Karpas-422 (cell line): ENCODE measurements at places on chromosomes 13 and 19.

DNA sequence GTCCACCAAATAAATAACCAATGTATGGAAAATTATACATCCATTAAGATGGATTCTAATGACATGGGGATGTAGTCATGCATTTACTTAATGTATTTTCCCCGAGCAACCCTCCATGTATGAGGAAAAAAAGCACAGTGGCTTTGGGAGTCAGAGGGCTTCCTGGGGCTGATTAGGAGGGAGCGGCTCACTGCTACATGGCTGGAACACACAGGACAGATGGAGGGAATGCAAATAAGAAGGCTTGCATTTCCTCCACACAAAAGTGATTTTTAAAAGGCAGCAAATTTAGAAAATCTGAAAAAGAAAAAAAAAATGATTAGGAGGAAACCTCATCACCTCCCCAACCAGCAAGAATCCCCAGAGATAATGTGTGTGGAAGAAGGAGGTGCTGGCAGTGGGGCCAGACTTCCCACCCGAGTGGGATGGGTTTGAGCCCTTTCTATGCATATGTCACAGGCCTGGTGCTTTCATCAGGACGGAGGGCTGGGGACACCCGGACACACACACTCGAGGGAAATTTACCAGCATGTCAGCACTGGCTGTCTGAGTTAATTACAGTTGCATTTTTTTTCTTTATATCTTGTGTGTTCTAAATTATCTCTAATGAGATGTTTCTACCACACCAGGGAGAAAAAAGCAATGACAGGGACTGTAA is 118.9 kb downstream of the USP12 start:
- no peak overlapping the region for H3K4me3 ChIP-seq
- no peaks in the 10 kb centered on the region for H3K4me1 ChIP-seq
- no peak for DNase-seq
- H3K27me3 ChIP-seq = no peaks in the 10 kb centered on the region
- no peak overlapping the region for H3K27ac ChIP-seq
- no peaks in the 10 kb centered on the region for H3K36me3 ChIP-seq

- H3K27ac ChIP-seq = peak within 1 kb of the TSS; percentile 62
- peaks cover 52% of the 10 kb centered on the region for H3K4me1 ChIP-seq
- peak; percentile 87 for DNase-seq
- no peaks in the 10 kb centered on the region for H3K36me3 ChIP-seq
- peak within 1 kb of the TSS; percentile 94 for H3K4me3 ChIP-seq
- H3K27me3 ChIP-seq = no peaks in the 10 kb centered on the region
These were observed at the start of gene ITM2B for GRCh38 chr13:48233046-48233888. TSS of gene ITM2B (plus strand) at chr13:48233206. CDS start at chr13:48233361, 155 bp downstream.

- no peak overlapping the region for H3K4me3 ChIP-seq
- no peaks in the 10 kb centered on the region for H3K36me3 ChIP-seq
- no peaks in the 10 kb centered on the region for H3K27me3 ChIP-seq
- no peaks in the 10 kb centered on the region for H3K4me1 ChIP-seq
- no peak for DNase-seq
These were observed 95.5 kb upstream of the KLHL1 start for GRCh38 chr13:70203661-70204229.

DNA sequence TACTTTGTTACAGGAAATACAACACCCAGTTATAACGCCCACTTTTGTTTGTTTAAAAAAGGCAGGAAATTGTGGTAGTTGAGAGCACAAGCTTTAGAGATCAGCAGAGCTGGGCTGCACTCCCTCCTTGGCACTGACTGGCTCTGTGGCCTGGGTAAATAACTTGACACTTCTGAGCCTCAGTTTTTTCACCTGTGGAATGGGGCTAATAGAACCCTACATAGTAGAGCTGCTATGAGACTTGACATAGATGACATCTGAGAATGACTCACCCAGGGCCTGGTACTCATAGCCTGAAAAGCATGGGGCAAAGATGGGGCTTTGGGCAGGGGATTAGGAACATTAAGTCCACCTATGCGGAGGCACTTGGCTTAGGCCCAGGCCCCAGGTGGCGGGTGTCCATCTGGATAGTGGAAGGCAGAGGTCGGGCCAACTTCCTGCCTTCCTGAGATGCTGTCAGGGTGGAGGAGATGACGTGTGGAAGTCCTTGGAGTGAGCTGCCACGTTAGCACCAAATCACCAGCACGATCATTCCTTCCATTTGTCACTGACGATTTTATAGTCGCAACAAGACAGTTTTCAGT is 159.1 kb downstream of the KATNAL1 start:
- H3K27me3 ChIP-seq = peaks cover 8% of the 10 kb centered on the region; the same call in 1 of the 2 replicates
- H3K27ac ChIP-seq = no peak overlapping the region
- DNase-seq = no peak
- peaks cover 27% of the 10 kb centered on the region for H3K4me1 ChIP-seq
- no peaks in the 10 kb centered on the region; the same call in 1 of the 2 replicates for H3K36me3 ChIP-seq

- peak; percentile 71 for DNase-seq
- no peaks in the 10 kb centered on the region for H3K36me3 ChIP-seq
- no peaks in the 10 kb centered on the region for H3K27me3 ChIP-seq
- no peak overlapping the region for H3K27ac ChIP-seq
These were observed 483.2 kb downstream of the DIAPH3 start for GRCh38 chr13:59680429-59681024.

DNA sequence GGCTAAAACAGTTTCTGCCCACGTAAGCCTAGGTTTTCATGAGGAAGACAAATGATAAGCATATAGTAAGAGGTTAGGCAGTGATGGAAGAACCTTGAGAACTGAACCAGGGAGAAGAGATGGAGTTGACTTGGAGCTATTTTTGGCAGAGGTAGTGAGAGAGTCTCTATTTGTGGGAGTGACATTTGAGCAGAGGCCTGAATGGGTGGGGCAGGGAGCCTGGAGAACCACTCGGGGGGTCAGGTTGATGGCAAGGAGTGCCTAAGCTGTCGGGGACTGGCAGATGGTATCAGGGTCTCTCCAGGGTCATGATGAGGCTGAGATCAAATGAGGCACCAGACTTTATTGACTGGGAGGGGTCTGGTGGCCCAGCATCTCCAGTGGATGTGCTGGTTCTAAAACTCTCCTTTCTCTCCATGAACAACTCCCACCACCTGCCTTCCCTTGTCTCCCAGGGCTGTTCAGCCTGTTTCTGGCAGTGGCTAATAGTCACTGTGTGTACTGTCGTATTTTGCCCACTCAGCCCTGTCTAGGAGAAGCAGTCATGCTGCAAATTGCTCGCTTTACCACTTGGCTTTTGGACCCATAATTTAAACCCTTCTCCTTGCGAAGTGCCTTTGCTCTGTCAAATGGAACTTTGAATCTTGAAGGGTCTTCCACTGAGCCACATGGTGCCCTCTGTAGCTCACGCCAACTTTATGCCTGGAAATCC is 3.6 kb downstream of the MAU2 start:
- peaks cover 17% of the 10 kb centered on the region for H3K36me3 ChIP-seq
- H3K27me3 ChIP-seq = no peaks in the 10 kb centered on the region
- no peak overlapping the region for H3K27ac ChIP-seq
- H3K4me1 ChIP-seq = peaks cover 16% of the 10 kb centered on the region

GRCh38 chr13:79547211-79548195 is 66.5 kb downstream of the NDFIP2 start:
- H3K36me3 ChIP-seq = no peaks in the 10 kb centered on the region
- peak; percentile 32 for DNase-seq
- no peaks in the 10 kb centered on the region for H3K4me1 ChIP-seq

- H3K27me3 ChIP-seq = no peaks in the 10 kb centered on the region
- no peaks in the 10 kb centered on the region for H3K4me1 ChIP-seq
- H3K27ac ChIP-seq = no peak overlapping the region
These were observed 117.2 kb upstream of the ARGLU1 start for GRCh38 chr13:106685143-106685542.

DNA sequence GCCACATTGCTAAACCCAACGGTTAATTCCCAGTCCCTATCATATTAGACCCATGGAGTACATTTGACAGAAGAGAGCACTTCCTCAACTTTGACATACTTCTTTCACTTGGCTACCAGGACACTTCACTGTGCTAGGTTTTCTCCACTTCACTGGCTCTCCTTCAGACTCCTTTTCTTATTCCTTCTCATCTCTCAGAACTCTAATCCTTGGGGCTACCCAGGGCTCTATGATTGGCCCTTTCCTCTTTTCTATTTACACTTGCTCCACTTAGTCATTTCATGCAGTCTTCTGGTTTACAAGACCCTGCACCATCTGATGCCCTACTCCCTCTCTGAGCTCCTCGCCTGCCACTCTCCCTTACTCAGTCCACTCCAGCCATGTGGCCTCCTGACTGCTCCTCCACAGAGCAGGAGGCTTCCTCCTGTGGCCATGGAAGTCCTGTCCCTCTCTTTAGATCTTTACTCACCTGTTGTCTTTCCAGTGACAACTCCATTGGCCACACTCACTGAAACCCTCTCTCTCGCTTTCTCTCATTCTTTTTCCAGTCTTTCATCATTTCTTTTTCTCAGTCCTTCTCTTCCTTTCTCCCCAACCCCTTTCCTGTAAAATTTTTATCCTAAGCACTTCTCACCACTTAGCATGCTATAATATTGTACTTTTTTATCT is 90.4 kb downstream of the TBC1D4 start:
- no peaks in the 10 kb centered on the region for H3K27me3 ChIP-seq
- H3K4me1 ChIP-seq = peaks cover 29% of the 10 kb centered on the region
- no peak overlapping the region for H3K27ac ChIP-seq

DNA sequence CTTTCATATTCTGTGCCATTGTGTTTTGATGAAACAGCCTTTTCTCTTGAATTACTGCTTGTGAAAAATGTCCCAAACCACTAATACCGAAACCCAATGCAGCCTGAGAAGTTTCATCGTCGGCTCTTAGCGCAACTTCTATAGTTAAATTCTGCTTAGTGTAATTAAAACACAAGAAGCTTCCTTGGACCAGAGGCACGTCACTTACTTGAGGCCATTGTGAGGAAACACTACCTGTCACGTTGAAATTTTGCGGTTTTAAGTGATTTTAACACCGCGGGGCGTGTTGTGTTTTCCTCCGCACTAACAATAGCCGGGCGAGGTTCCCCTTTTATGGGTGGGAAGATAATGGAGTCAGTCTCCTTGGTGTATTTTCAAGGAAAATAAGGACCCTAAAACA is 70.9 kb downstream of the GGACT start:
- H3K4me3 ChIP-seq = no peak overlapping the region
- DNase-seq = no peak
- H3K27ac ChIP-seq = no peak overlapping the region
- H3K4me1 ChIP-seq = no peaks in the 10 kb centered on the region; the same call in 1 of the 2 replicates
- no peaks in the 10 kb centered on the region for H3K36me3 ChIP-seq

DNA sequence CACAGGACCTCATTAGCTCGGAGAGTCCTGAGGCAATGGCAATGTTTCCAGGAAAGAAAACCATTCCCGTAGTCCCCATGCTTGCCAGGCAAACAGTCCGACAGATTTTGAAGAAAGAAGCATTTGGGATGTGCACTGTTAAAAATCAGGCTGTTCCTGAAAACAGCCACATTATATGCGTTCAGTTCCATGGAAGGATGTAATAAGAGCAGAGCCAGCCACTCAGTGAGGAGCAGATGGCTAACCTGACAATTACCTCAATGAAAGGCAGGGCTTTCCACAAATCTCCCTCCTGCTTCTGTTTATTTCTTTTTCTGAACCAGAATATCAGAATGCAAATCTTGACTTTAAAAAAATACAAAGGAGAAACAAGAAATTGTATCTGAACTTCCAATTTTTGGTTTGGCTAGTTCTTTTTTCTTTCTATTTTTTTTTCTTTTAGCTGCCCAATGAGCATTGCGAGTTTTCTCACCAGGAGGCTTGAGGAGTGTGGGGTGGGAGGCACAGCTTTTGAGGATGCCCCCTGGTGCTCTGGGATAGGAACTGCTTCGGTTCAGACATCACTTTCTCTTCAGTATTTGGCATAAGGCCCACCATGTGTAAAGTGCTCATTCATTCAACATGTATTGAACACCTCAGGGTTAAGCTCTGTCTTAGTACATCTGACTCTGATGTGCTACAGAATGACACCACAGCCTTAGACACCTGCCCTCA is 124.2 kb downstream of the TBC1D4 start:
- no peak overlapping the region for H3K4me3 ChIP-seq
- no peak overlapping the region for H3K27ac ChIP-seq
- H3K36me3 ChIP-seq = no peaks in the 10 kb centered on the region
- H3K27me3 ChIP-seq = no peaks in the 10 kb centered on the region
- DNase-seq = peak; percentile 82

DNA sequence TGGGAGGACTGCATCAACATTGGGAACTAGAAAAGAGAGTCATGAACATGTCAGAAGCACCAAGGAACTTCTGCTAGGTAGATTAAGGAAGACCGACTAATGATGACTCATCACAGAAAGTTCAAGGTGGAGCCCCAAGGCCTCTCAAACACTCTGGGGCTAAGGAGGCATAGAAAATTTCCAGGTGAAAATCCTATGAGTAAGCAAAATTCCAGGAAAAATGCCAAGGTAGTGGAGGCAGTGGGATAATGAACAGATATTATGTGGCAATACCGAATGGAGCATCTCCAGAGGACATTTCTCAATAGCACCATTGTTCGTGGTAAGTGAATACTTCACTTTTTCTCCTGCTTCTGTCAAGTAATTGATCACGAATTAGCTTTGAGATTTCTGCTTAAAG is 336.5 kb downstream of the MZT1 start:
- no peaks in the 10 kb centered on the region for H3K27me3 ChIP-seq
- H3K4me3 ChIP-seq = no peak overlapping the region
- H3K4me1 ChIP-seq = no peaks in the 10 kb centered on the region
- no peak overlapping the region for H3K27ac ChIP-seq

GRCh38 chr19:6801485-6802086 is 29.1 kb downstream of the VAV1 start:
- H3K4me3 ChIP-seq = peak overlapping the region; percentile 83
- peak; percentile 97 for DNase-seq
- H3K36me3 ChIP-seq = peaks cover 3% of the 10 kb centered on the region; the same call in 1 of the 2 replicates
- peak overlapping the region; percentile 99 for H3K27ac ChIP-seq
- no peaks in the 10 kb centered on the region for H3K27me3 ChIP-seq

DNA sequence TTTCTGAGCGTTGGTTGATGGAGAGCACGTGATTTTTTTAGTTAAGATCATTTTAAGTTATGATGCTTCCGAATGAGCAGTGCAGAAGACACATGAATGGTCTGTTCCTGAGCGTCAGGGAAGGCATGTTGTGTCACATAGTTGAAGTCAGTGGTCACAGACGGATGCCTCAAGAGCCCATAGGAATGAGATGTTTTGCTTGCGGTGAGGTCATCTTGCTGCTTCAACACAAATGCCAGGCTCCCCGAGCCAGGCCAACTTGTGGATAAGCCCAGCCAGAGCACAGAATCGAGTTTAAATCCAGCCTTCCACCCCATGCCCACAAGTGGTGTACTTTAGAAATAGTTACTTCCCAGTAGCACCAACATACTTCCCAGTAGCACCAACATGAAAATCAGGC is 5.4 kb downstream of the UPF3A start:
- H3K4me1 ChIP-seq = peaks cover 6% of the 10 kb centered on the region
- H3K27me3 ChIP-seq = no peaks in the 10 kb centered on the region
- no peak for DNase-seq
- peaks cover 24% of the 10 kb centered on the region; the same call in 1 of the 2 replicates for H3K36me3 ChIP-seq
- H3K27ac ChIP-seq = no peak overlapping the region
